ENCODE measurements at places on chromosomes 12 and 14.

DNA sequence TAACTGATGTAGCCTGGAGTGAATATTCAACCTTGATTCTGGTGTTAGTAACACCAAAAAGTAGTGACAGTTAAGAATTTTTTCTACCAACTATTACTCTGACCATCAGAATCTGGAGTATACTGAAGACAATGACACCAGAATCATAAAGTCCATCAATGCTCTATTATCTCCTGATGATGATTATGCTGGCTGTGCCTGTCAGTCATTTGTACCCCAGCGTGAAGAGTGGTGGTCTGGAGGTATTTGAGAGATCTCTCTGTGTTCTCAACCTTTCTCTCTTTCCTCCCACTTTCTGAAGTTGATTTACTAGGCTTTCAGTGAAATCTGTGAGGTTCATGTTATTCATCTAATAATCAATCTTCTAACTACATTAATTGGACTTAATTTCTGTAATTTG is 615.4 kb downstream of the SLC16A7 start:
- no peaks in the 10 kb centered on the region for H3K27me3 ChIP-seq
- H3K27ac ChIP-seq, result no peak overlapping the region
- no peak for DNase-seq

GRCh38 chr12:31859232-31859977 is 99.8 kb upstream of the RESF1 start:
- no peak overlapping the region for H3K4me3 ChIP-seq
- no peaks in the 10 kb centered on the region for H3K36me3 ChIP-seq
- H3K4me1 ChIP-seq, result peaks cover 24% of the 10 kb centered on the region
- H3K27ac ChIP-seq, result no peak overlapping the region

- DNase-seq, result no peak
- no peak overlapping the region for H3K4me3 ChIP-seq
- H3K36me3 ChIP-seq, result peaks cover 55% of the 10 kb centered on the region
- peaks cover 2% of the 10 kb centered on the region for H3K4me1 ChIP-seq
- no peaks in the 10 kb centered on the region for H3K27me3 ChIP-seq
- H3K27ac ChIP-seq, result no peak overlapping the region
These were observed 37.0 kb downstream of the WASHC3 start for GRCh38 chr12:102024765-102025164.

DNA sequence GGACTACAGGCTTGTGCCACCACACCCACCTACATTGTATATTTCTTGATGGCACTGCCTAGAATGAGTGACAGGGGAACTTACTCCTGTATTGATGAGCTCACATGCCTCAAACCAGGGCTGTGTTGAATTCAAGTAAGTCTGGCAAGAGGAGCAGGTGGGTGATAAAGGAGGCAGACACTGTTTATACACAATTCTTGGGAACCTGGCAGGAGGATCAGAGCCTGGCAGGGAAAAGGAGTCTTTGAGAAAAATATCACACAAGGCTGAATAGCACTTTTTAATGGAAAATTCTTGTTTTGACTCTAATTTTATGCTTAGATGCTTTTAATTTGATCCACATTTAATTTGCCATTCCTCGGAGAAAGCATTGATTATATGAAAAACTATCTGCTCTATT is 293.1 kb upstream of the NPAS3 start:
- H3K36me3 ChIP-seq, result no peaks in the 10 kb centered on the region
- H3K27me3 ChIP-seq, result no peaks in the 10 kb centered on the region
- DNase-seq, result no peak
- no peaks in the 10 kb centered on the region for H3K4me1 ChIP-seq
- H3K27ac ChIP-seq, result no peak overlapping the region
- no peak overlapping the region for H3K4me3 ChIP-seq

DNA sequence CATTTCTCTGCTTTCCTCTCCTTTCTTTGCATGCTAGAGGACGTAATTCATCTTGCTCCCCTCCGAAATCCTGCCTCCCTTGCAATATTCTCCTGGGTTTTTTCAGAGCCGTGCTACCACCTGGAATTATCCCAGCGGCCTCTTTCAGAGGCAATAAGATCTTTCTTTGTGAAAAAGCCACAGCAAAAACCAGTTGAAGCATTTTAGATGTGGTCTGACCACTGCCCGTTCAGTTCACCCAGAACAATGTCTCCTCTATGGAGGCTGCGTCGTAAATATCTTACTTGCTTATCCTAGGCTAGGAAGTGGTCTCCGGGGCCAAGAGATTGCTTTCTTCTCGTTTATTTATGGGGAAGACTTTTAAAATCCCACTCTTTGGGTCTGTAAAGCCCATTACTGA is 85.8 kb downstream of the TBX5 start:
- H3K4me1 ChIP-seq, result no peaks in the 10 kb centered on the region
- H3K4me3 ChIP-seq, result no peak overlapping the region
- H3K36me3 ChIP-seq, result no peaks in the 10 kb centered on the region
- no peak for DNase-seq
- no peak overlapping the region for H3K27ac ChIP-seq

GRCh38 chr12:46915082-46915481 is 89.3 kb upstream of the SLC38A4 start:
- H3K27me3 ChIP-seq, result peaks cover 14% of the 10 kb centered on the region
- DNase-seq, result no peak
- H3K36me3 ChIP-seq, result no peaks in the 10 kb centered on the region
- H3K4me1 ChIP-seq, result no peaks in the 10 kb centered on the region

DNA sequence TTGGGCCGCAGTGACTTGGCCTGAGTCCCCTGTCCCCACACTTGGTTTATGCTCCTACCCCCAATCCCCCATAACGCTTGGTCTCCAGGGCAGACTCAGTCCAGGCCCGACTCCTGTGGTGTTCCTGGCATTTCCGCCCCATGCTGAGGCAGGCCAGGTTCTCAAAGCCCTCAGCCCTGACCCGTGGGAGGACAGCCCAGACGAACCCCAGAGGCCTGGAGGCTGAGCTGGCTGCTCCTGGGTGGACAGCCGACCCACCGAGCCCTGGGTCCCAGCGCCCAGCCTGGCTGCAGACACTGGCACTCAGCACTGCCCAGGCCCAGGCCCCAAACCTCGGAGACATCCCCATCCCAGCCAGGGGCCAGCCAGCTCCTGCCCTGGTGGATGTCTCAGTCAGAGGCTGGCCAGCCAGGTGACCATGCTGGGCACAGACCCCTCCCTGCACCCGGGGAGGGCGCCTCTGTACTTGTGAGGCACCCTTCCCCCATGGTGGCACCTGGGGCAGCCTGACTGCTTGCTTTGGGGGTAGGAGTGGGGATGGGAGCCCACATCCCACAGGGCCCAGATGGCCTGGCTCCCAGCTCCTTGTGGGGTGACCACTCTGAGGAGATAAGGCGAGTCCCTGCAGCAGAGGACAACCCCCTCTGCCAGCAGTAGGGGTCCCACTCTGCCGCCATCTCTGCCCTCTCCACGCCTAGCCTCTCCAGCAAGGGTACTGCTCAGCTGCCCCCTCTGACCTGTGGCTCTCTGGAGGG is 1.4 kb downstream of the PLD4 start:
- H3K27me3 ChIP-seq, result peaks cover 21% of the 10 kb centered on the region
- H3K27ac ChIP-seq, result no peak overlapping the region
- DNase-seq, result no peak
- H3K4me1 ChIP-seq, result peaks cover 6% of the 10 kb centered on the region
- H3K36me3 ChIP-seq, result no peaks in the 10 kb centered on the region

DNA sequence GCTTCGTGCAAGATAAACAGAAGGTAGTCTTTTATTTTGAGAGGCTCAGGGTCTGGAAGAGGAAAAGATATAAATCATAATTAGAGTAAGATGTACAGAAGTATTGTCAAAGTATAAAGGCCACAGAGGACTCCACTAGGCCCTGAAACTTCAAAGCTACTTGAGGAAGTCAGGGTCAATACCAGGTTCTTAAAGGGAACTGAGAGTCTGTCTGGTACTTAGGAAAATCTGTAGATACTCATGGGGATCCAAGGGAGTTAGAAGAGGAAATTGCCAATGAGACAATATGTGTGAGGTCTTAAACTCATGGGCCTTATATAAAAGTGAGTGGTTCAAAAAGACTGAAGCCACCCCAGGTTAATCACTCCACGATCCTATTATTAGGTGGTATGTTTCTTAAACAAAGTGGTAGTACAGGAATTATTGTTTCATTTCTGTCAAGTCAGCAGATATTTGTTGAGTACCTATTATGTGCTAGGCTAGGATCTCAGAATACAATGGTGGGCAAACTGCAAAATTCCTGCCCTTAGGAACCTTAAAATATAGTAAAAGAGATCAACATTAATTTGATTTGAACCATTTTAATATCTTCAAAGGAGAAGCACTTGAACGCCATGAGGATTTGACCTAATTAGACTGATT is 314.6 kb downstream of the ADAMTS20 start:
- no peak for DNase-seq
- no peaks in the 10 kb centered on the region for H3K27me3 ChIP-seq
- no peak overlapping the region for H3K27ac ChIP-seq
- no peak overlapping the region for H3K4me3 ChIP-seq

GRCh38 chr12:47839214-47839876 is 19.6 kb upstream of the HDAC7 start:
- no peaks in the 10 kb centered on the region for H3K27me3 ChIP-seq
- peaks cover 59% of the 10 kb centered on the region for H3K4me1 ChIP-seq
- peak overlapping the region; percentile 18 for H3K27ac ChIP-seq
- H3K36me3 ChIP-seq, result peaks cover 23% of the 10 kb centered on the region
- H3K4me3 ChIP-seq, result no peak overlapping the region

DNA sequence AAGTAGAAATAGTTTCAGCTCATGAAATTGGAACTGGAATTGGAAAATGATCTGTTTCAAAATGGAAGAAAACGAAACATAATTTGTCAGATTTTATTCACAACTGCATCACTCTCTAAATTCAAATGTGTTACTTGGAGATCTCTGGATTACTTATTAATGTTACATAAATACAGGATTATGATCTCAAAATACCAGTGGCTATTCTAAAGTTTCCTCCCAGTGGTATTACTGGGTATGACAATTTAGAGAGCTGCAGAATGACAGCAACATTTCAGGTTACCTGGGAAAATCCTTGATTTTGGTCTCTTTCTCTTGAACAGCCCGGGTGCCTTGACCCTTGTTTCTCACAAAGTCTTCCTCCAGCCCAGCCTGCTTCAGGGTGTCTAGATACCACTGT is 14.2 kb downstream of the FAM161B start:
- H3K27ac ChIP-seq, result peak overlapping the region; percentile 5
- H3K4me3 ChIP-seq, result no peak overlapping the region
- no peak for DNase-seq

- H3K27ac ChIP-seq, result no peak overlapping the region
- no peaks in the 10 kb centered on the region for H3K27me3 ChIP-seq
- H3K4me1 ChIP-seq, result no peaks in the 10 kb centered on the region
- H3K36me3 ChIP-seq, result no peaks in the 10 kb centered on the region
- DNase-seq, result no peak
These were observed 74.6 kb downstream of the GXYLT1 start for GRCh38 chr12:42070036-42070435.

- no peaks in the 10 kb centered on the region for H3K4me1 ChIP-seq
- no peak overlapping the region for H3K27ac ChIP-seq
- DNase-seq, result no peak
These were observed 133.8 kb upstream of the CLEC14A start for GRCh38 chr14:38389681-38390080.

- H3K36me3 ChIP-seq, result no peaks in the 10 kb centered on the region
- H3K27ac ChIP-seq, result no peak overlapping the region
- no peak for DNase-seq
- H3K27me3 ChIP-seq, result peaks cover 19% of the 10 kb centered on the region
These were observed 215.9 kb upstream of the HMGA2 start for GRCh38 chr12:65608319-65608916.

DNA sequence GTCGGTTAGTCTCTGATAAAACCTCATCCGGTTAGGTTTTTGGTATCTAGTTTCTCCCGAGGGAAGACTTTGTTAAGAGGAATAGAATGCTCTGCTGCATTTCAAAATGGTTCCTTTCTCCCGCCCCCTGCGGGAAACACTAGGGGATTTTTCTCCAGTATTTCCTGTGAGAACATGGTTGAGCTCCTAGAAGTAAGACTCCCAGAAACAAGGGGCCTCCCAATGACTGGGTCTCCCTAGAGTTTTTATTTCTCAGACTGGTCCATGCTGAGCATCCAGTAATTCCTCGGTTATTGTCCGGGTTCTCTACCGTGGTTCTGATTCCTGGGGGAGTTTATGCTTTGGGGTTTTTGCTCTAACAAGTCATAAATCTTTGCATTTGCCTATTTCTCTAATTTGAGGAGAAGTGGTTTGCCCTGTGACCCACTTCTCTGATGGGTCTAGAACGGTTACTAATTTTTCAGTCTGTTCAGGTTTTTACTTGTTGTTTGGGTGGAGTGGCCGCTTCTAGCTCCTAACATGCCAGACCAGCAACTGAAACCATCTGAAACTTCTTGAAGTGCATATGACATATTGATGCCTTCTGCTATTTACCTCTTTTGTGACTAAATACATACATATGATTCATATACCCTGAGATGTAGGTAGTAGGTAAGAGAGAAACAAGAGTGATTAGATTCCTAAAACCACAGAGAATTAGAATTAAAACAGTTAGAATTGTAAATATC is 25.1 kb downstream of the TESPA1 start:
- H3K36me3 ChIP-seq, result peaks cover 98% of the 10 kb centered on the region
- H3K4me3 ChIP-seq, result peak overlapping the region; percentile 35
- DNase-seq, result no peak
- H3K27me3 ChIP-seq, result no peaks in the 10 kb centered on the region
- peak overlapping the region; percentile 93 for H3K27ac ChIP-seq

DNA sequence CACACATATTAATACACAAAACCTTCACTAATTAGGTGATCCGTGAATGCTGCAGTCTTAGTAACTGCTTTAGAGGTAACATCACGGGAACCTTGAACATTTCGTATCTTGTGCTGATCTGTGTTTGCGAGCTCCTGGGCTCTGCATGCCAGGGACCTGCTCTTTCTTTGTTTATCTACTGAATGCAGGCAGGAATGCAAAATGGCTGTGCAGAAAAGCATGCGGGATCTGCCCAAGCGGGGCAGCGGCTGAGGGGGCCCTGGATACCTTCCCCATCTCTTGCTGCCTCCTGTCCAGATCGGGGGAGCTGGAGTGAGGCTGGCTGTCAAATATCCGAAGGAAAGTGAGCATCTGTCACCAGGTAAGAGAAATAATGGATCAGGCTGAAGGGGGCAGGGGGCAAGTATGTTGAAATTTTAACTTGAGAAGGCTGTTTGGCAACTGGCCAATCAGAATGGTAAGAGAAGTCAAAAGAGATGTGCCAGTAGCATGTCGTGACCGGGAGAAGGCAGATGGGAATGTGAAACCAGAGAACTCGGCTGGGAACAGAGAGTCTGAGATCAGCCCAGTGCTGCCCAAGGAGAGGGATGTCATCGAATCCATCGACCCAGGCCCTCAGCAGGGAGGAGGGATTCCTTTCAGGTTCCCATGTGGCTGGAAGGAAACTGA is 191.4 kb downstream of the TTC7B start:
- no peak for DNase-seq
- no peaks in the 10 kb centered on the region for H3K4me1 ChIP-seq
- H3K27me3 ChIP-seq, result no peaks in the 10 kb centered on the region
- no peak overlapping the region for H3K4me3 ChIP-seq
- no peaks in the 10 kb centered on the region for H3K36me3 ChIP-seq
- H3K27ac ChIP-seq, result no peak overlapping the region
